ENCODE measurements at places on chromosomes 13 and 19.
A peak's percentile ranks its signal among the peaks of the same experiment; 100 is the strongest.

DNA sequence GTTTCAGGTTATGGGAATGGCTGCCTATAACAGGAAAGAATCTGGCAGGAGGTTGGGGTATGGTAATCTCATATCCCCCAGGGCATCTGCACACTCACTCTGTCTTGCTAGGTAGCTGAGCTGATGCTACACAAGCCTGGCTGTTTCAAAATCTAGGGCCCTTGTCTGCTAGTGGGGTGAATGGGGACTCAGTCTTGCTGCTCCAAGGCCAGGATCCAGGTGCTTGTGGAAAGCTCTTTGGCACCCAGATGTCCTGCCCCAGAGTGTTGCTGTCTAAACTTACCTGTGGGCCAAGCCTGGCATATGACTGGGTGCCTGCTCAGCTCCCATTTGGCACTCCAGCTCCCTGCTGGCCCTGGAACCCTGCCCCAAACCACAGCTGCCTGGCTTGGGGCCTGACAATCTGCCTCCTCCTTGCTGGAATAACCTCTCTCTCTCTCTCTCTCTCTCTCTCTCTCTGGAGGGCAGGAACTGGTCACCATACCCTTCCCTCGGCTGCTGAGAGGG is 158.1 kb upstream of the TSC22D1 start:
- no peak for DNase-seq

- no peak for DNase-seq
Measured at GRCh38 chr19:41637484-41637883, 10.6 kb upstream of the CEACAM4 start.

DNA sequence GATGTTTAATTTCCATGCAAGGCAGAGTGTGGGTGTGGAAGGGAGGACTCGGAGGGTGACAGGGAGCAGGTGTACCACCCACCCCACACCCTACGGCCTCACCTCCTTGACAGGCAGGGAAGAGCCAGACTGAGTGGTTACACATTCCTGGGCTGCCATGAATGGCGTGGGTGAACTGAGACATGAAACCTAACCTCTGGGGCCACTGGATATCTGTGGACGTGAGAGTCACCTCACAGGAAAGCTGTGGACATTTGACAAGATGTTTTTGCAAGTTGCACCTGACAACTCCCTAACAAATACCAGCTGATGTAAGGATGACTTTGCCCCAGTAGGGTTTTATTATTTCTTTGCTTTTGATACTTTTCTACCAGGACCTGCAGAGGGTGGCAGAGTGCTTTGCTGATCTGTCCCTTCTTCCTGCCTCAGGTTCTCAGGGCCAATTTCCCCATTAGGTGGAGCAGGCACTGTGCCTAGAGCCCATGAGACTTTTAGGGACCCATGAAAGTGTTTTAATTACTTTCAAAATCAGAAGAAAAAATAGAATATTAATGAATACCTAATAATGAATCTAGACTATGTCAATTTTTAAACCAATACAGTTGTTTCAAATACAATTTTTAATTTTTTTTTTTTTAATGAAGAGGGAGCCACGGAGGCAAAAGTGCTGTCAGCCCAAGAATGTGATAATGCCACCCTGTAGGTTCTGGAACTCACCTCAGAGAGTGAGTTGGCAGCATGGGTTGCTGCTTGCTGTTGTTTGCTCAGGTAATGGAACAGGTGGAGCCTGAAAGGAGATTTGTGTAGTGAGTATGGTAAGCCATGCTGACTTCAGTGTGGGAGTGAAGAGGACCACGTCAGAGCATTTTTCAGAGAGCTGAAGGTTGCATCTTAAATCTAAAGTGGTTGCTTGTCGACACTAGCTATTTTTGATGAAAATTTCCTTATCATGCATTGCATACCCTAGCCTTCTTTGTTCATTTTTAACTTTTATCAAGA is 58.0 kb upstream of the CYSLTR2 start:
- no peak for DNase-seq

DNA sequence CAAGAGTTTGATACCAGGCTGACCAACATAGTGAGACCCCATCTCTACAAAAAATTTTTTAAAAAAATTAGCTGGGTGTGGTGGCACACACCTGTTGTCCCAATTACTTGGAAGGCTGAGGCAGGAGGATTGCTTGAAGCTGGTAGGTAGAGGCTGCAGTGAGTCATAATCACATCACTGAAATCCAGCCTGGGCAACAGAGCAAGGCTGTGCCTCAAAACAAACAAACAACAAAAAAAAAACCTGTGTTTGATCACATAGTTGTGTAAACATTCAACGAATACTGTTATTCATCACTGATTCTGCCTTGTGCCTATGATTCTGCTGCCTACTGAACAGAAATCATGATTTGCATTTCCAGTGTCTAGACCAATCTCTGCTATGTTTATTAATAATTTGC is 134.0 kb downstream of the TBC1D4 start:
- no peak for DNase-seq

DNA sequence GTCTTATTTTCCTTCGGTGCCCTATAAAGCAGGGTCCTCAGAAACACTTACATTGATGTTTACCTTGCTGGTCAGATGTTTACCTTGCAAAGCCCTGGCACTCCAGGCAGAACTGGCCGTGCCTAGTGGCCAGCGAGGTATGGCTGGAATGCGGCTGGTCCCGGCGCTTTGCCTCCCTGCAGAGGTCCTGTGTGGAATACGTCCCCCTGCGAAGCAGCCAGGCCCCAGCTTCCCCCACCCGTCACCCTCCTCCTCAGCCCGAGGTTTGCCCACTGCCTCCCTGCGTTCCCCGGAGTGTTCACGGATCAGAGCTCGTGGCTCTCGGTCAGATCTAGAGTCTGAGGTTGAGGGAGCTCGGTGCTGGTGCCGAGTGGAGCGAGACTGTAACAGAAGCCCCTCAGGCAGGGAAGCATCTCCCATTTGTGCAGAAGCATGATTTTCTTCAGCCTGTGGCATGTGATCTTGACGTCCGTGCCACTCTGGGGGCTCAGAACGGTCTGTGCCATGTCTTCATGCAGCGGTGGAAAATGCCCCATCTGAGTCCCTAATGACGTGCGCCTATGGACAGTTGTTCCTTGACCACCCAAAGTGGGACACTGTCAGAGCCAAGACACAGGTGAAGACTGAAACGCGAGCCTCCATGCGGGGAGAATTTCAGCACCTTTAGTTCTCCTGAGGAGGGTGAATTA is 54.8 kb upstream of the SOX1 start:
- no peak for DNase-seq

GRCh38 chr19:18291019-18291524 is 9.7 kb upstream of the JUND start:
- DNase-seq, result no peak

DNA sequence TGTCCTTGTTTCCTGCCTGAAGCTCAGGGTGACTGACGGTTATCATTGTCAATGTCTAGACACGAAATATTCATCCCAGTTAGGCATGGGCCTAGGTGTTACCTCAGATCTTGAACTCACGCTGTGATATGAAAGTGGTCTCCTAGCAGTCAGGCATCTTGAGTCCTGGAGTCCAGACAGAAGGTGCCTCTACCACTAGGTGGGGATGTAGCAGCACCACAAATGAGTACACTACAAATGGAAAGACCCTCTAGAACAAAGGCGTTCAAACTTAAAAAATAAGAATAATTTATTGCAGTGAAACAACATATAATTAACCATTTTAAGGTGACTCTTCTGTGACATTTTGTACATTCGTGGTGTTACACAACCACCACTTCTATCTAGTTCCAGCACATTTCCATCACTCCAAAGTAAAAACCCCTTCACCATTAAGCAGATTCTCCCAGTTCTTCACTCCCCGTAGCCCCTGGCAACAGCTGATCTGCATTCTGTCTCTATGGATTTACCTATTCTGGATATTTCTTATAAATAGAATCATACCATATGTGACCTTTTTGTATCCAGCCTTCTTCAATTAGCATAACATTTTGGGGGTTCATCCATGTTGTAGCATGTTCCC is 11.9 kb upstream of the FRY start:
- no peak for DNase-seq

- no peak for DNase-seq
Measured at GRCh38 chr13:25371158-25371874, 458 bp upstream of the ATP8A2 start.

DNA sequence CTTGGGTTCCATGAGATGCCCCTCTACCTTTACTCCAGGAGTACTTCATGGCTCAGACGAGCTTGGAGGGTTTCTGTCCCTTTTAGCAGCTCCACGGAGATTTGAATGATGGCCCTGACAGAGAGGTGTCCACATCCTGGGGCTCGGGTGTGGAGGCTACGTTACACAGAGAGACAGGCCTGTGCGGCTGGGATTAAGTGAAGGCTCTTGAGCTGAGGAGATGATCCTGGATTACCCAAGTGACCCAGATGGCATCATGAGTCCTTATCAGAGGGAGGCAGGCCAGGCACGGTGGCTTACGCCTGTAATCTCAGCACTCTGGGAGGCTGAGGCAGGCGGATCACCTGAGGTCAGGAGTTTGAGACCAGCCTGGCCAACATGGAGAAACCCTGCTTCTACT is 12.4 kb downstream of the DPP9 start:
- DNase-seq, result no peak

GRCh38 chr19:10625003-10625761 is at the start of gene SLC44A2:
SLC44A2 (plus strand) TSS chr19:10625553; CDS start chr19:10625634, 81 bp downstream.
- peak; percentile 20 for DNase-seq

GRCh38 chr19:41319500-41320184 is 9.7 kb downstream of the CCDC97 start:
- DNase-seq, result no peak

GRCh38 chr13:42119875-42120274 is 71.4 kb downstream of the DGKH start:
- no peak for DNase-seq

DNA sequence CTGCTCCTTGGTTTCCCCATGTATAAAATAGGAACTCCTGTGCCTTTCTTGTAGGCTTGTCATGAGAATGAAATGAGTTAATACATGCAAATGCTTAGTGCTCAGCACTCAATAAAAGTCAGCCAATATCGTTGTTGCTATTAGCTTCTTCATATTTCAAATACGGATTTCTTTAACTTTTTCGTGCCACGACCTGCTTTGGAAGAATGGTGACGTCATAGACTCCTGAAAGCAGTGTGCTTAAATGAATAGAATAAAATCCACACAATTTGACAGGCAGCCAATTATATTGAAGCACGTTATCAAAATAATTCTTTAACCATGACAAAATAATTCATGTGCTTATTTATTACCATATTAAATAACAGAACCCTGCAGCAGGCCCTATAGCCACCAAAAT is 26.6 kb upstream of the CDC16 start:
- no peak for DNase-seq

- no peak for DNase-seq
Measured at GRCh38 chr13:103516015-103516795, 450.0 kb upstream of the SLC10A2 start.

DNA sequence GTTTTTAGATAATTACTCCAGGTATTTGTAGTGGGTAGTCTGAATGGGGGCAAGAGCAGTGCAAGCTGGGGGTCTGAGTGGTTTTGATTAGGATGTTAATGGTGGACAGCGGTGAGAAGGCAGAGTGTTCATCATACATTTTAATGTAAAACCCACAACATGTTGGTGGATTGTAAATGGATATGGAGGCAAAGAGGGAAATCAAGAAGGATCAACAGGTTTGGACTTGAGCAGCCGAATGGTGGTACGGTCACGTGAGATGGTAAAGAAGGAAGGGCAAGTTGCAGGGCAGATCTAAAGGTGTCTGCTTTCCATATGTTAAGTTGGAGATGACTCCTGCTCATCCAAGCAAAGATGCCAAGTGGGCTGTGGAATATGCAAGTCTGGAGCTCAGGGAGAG is 9.5 kb downstream of the ZNF30 start:
- DNase-seq, result no peak

- no peak for DNase-seq
Measured at GRCh38 chr19:28504727-28505126, 708.2 kb downstream of the UQCRFS1 start.

DNA sequence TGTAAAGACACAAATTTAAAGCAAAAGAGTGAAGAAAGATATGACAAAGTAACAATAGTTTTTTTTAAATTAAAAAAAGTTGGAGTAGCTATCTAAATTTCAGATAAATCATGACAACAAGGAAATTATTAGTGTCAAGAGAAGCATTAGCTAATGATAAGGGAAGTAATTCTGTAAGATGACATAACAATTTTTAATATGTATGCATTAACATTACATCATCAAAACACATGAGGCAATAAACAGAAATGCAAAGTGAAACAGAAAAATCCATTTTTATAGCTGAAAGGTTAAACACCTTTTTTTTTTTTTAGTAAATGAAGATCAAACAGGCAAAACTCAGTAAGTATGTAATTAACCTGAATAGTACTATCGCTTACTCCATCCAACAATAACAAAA is 804.9 kb upstream of the PRR20A start:
- DNase-seq, result no peak

- no peak for DNase-seq
Measured at GRCh38 chr19:20664901-20665781, 3.8 kb upstream of the ZNF626 start.

DNA sequence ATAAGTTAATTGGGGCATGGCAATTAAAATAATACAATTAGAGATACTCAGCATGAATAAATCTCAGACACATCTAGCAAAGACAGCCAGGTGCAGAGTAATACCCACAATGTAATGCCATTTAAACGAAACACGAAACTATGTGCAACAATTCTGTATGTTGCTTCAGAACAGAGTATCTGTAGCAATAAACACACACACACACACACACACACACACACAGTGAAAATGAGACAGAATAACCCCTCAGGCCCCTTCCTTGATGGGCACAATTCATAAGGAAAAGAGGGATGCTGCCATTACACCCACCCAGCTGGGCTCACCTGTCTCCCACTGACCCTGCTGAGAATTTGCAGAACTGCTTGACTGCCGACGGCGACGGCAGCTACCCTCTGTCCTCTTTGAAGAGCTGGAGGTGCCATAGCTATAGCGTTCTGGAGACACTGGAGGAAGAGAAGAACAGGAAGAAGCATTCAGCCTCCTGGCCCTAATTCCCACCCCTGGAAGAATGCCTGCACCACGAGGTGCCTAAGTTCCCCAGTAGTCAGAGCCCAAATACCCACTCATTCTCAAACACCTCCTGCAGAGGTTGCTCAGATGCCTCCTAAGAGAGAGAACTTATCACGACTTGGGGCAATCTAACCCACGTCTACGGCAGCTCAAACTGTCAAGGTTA is 2.5 kb downstream of the DEDD2 start:
- DNase-seq, result no peak

- DNase-seq, result no peak
Measured at GRCh38 chr13:34935841-34936240, 6.2 kb upstream of the NBEA start.

DNA sequence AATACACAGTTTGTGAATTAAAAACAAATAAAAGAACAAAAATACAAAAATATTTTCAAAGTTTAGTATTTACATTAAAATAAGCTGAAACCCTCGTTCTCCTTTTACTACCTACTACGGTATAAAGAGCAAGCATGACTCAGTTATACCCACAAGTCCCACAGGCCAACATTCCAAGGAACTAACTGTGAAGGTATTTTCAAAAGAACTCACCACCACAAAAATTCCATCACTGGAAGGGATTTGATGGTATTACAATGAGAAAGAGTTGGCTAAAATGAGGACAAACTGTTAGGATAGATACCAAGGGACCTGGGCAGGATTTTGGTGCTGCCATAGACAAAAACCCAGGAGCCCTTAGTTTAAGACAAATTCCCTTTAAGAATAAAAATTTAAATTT is 122.7 kb downstream of the TBC1D4 start:
- DNase-seq, result no peak

GRCh38 chr19:46404753-46405468 is 8.5 kb downstream of the CCDC8 start:
- DNase-seq, result no peak

Measured in NCI-H1417 treated with DMSO at 0.1 percent for 48 hours (cell line).